ENCODE measurements at places on chromosomes 4 and X.

- DNase-seq: no peak
Measured at GRCh38 chr4:5933116-5933515, 40.2 kb upstream of the CRMP1 start.

GRCh38 chrX:25427873-25428555 is 412.2 kb upstream of the ARX start:
- DNase-seq: no peak

DNA sequence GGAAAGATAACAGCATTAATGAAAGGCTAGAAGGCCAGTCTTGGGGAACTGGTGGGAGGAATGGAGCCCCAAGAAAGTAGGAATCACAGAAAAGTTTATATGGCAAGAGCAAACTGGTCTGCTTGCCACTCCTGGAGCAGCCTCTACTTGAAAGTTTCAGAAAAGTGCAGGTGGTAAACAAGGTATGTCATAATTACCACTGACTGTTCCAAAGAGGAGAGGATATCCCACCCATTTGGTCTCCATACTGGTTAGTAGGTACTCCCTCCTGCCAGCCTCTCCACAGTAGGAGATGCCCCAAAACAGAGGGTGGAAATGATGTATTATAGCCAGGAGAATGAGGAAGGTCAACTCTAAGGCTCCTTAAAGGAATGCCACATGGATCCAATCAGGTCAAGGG is 145.1 kb downstream of the INPP4B start:
- no peak for DNase-seq

GRCh38 chr4:168654104-168654847 is 157.4 kb downstream of the PALLD start:
- DNase-seq: no peak

- DNase-seq: peak; percentile 2
Measured at GRCh38 chrX:12894074-12895030, 12.1 kb upstream of the TLR8 start.

GRCh38 chr4:142226014-142226413 is 589.6 kb downstream of the IL15 start:
- no peak for DNase-seq

DNA sequence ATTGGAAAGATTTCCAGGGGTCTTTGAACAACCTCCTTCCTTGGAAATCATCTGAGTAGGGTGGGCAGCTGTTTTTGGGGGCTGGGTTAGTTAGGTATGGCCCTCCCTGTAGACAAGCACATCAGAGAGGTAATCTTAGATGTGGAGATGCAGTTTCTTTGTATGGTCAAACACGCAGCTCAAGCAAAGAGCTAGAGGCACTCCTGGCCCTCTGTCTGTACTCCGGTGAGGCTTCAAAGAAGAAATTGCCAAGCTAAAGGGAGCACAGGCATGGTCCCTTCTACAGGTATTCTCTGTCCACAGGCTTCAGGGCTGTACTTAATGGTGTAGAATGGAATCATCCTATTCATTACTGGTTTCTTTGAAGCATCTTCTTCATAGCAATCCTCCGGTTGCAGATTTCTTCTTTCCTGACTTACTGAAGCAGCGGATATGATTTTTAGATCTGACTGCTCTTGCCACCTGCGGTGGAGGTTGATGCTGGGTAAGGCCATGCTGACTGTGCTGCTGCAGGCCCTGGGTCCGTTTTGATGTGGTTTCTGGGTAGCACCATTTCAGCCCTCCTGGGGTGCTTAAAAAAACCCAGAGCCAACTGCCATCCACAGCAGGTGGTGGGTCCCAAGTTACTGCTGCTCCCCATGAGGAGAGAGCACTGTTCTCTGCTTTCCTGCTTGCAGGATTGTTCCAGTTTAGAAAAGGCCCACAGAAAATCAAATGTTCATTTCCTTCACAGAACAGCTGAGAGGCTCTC is 318.9 kb upstream of the GATB start:
- no peak for DNase-seq

GRCh38 chrX:130654409-130654950 is 248.5 kb downstream of the ENOX2 start:
- DNase-seq: no peak

- no peak for DNase-seq
Measured at GRCh38 chrX:123222920-123223319, 38.8 kb downstream of the GRIA3 start.

- no peak for DNase-seq
Measured at GRCh38 chr4:121819216-121819965, 4.3 kb downstream of the CCNA2 start.

DNA sequence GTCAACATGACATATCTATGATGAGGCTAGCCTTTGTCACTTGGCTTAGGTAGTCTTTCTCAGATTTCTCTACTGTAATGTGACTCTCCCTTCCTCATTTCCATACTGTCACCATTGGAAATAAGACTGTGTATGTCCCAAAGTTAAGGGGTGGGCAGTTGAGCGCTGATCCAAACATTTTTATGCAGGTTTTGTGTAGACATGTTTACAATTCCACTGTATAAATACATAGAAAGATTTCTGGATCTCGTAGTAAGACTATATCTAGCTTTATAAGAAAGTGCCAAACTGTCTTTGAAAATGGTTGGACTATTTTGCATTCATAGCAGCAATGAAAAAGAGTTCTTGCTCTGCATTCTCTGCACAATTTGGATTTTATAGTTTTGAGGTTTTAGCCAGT is 227.2 kb downstream of the GPM6A start:
- DNase-seq: no peak

DNA sequence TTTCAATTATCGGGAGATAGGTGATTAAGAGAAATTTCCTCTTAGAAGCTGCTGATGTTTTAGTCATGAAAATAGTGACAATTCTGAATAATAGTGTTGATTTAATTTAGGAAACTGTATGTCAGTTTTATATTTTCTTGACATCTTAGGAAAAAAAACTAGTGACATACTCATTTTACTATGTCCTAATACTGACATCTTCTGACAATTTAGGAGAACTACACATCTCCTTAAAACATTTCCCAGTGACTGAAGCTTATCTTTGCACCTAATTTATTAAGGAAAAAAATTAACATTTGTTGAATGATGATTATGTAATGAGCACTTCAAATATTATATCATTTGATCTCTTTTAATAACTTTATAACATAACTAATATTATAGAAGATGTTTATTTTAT is 42.0 kb upstream of the RBMXL3 start:
- DNase-seq: no peak

DNA sequence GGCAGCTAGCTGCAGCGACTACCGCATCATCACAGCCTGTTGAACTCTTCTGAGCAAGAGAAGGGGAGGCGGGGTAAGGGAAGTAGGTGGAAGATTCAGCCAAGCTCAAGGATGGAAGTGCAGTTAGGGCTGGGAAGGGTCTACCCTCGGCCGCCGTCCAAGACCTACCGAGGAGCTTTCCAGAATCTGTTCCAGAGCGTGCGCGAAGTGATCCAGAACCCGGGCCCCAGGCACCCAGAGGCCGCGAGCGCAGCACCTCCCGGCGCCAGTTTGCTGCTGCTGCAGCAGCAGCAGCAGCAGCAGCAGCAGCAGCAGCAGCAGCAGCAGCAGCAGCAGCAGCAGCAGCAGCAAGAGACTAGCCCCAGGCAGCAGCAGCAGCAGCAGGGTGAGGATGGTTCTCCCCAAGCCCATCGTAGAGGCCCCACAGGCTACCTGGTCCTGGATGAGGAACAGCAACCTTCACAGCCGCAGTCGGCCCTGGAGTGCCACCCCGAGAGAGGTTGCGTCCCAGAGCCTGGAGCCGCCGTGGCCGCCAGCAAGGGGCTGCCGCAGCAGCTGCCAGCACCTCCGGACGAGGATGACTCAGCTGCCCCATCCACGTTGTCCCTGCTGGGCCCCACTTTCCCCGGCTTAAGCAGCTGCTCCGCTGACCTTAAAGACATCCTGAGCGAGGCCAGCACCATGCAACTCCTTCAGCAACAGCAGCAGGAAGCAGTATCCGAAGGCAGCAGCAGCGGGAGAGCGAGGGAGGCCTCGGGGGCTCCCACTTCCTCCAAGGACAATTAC is 1.4 kb downstream of the AR start:
- DNase-seq: no peak

DNA sequence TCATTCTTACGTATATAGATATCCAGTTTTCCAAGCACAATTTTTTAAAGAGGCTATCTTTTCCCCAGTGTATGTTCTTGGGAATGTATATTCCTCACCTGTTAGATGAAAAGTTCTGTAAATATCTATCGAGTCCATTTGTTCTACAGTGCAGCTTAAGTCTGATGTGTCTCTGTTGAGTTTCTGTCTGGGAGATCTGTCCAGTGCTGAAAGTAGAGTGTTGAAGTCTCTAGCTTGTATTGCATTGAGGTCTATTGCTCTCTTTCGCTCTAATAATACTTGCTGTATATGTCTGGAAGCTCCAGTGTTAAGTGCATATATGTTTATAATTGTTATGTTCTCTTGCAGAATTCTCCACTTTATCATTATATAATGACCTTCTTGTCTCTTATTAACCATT is 373.1 kb downstream of the PPARGC1A start:
- no peak for DNase-seq

- DNase-seq: no peak
Measured at GRCh38 chr4:174449944-174450785, 72.1 kb downstream of the HPGD start.

- no peak for DNase-seq
Measured at GRCh38 chr4:82201805-82202641, 171.8 kb downstream of the HNRNPD start.

- DNase-seq: peak; percentile 3
Measured at GRCh38 chr4:114180481-114180880, 201.0 kb upstream of the ARSJ start.

- DNase-seq: no peak
Measured at GRCh38 chr4:28772066-28772465, 1911.4 kb downstream of the STIM2 start.

DNA sequence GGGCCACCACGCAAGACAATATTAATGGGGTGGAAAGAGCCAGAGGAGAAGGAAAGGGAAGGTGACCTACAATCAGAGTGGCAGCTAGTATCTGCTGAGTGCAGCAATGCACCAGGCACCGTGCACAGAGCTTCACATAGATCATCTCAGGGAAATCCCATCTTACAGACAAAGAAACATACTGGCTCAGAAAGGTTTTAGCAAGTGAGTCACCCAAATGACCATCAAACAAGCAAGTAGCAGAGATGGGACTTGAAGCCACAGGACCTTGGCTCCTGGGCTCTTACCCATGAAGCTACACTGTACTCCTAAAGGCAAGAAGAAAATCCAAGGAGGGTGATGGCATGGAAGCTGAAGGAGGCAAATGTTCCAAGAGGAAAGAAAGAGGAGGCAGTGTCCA is 6.8 kb downstream of the ANXA5 start:
- DNase-seq: no peak

- DNase-seq: no peak
Measured at GRCh38 chrX:48086082-48086481, 14.6 kb upstream of the ZNF630 start.

GRCh38 chr4:187480146-187481145 is 515.1 kb upstream of the ZFP42 start:
- DNase-seq: no peak

- no peak for DNase-seq
Measured at GRCh38 chr4:8095956-8096689, 62.5 kb downstream of the ABLIM2 start.

DNA sequence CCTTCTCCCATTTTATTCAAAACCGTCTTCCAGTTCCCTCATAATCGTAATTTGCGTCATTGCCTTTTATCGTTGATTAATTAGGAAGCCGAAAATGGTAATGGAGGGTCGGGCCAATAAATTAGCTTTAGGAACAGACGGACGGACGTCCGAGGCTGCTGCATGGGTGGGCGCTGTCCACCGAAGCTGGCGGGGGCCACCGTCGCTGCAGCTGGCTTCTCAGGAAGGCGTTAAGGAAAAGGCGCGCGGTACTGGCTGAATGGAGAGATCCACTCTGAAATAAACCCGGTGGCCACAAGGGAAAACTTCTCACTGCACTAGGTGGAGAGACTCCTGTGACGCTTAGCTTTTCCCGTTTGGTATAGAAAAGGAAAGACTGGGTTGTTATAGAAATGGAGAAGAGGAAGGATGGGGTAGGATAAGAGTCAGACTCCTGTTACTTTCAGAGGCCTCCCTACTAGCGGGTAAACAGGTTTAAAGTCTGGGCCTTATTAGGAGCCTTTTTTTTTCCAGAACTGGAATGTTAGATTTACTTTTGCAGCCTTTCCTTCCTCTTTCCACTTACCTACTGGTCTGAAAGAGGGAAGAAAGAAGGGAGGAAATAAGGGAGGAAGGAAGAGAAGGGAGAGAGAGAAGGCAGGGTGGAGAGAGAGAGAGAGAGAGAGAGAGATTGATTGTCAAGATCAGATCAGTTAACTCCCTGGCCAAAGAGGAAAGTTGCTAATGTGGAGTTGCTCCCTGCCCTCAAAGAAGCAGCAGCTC is 11.3 kb upstream of the PRDM8 start:
- DNase-seq: no peak

GRCh38 chr4:22478426-22478825 is 37.4 kb downstream of the ADGRA3 start:
- no peak for DNase-seq

DNA sequence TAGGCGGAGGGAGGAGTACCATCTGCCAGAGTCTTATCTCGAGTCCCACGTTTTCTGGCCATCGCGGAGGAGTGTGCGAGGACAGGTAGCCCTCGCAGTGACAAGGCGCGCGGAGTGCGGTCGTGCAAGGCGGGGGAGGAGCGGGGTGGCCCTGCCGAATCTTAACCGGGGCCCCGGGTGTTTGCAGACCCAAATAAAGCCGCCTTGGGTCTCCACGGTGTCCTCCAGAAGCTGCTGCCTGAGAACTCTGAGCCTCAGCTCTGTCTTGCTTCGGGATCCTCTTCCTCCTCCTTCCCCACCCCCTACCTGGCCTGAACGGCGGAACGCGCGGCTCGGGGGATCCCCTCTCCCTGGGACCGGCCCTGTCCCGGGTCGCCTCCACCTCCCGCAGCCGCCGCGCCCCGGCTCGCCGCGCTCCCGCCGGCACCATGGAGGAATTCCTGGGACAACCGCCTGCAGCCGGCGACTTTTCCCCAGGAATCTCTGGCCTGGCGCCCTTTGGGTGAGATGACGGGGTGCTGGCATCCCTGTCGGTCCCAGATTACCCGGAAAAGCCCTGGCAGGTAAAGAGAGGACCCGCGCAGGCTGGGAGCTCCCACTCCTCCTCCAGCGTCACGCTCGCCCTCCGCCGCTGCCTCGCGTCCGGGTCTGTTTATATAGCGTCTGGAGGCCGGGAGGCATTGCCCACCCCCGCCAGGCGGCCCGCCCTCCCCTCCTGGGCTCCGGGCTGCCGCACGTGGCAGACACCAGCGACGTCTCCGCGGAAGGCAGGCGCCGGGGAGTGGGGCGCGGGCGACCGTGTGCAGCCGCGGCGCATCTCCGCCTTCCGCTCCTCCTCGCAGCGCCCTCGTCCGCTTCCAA is at the start of gene GALNTL6:
Gene GALNTL6 (plus strand): TSS at position 740 of the 861 bp plus-strand sequence.
- no peak for DNase-seq
